ENCODE measurements at places on chromosomes 2 and 18.

DNA sequence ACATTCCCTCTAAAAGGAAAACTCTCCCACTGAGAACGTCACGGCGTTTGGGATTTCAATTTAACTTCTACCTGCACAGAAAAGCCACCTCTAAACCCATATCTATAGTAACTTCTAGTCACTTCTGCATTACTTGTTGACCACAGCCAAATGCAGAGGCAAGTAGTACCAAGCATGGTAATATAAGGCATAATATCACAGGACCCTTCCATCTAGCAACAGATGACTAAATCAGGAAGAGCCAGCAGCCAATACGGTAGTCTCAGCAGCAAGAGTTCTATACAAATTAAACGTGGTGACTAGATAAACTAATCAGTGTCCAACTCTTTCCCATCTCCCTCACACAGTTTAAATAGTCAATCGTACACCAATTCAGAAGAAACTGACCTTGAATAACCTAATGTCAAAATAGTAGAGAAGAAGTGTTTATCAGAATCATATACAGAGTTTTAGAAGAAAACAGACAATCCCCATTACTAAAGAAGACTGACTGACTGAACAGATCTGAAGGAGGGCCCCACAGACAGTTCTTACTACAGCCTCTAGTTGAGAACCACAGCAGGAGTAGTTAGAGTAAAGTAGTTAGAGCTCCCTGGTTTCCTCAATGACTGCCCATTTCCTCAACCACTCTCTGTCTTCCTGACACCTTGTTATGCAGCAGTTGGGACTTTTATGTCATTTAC lies 30.0 kb downstream of the MEMO1 start:
- no peak for DNase-seq

GRCh38 chr18:52596748-52597435 lies 256.9 kb downstream of the DCC start:
- DNase-seq, result no peak

DNA sequence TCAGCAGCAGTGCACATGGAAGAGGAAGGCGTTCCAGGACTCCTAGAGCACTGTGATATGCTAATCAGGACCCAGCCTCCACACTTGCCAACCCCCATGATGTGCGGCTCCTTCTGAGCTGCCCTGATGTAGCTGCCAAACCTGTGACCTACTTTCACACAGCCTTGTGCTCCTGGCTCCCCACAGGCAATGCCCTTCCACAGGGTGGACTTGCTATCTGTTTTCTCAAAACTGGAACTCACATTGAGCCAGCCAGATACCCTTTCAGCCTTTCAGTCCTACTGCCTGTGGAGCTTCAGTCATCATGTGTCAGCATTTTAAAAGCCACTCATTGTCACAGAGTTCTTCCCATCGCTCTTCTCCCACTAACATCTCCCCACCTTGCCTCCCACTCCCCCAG lies 181.6 kb downstream of the AFF3 start:
- DNase-seq, result no peak

GRCh38 chr18:4074647-4075046 lies 380.5 kb downstream of the DLGAP1 start:
- no peak for DNase-seq

GRCh38 chr2:211812587-211812986 lies 726.0 kb downstream of the ERBB4 start:
- DNase-seq, result no peak

All from stimulated activated CD8-positive, alpha-beta memory T cell treated with anti-CD3 and anti-CD28 coated beads, Interleukin-2, amount 100 ng/mL, for 1 hour (primary cell).